AG04449 (cell line): ENCODE measurements at places on chromosomes 7 and 10.

- no peak for DNase-seq
Measured at GRCh38 chr7:44958645-44959344, 20.0 kb downstream of the MYO1G start.

GRCh38 chr10:80598951-80599350 is 61.2 kb downstream of the SH2D4B start:
- no peak for DNase-seq

- DNase-seq: no peak
Measured at GRCh38 chr10:57145548-57145947, 784.5 kb upstream of the ZWINT start.

DNA sequence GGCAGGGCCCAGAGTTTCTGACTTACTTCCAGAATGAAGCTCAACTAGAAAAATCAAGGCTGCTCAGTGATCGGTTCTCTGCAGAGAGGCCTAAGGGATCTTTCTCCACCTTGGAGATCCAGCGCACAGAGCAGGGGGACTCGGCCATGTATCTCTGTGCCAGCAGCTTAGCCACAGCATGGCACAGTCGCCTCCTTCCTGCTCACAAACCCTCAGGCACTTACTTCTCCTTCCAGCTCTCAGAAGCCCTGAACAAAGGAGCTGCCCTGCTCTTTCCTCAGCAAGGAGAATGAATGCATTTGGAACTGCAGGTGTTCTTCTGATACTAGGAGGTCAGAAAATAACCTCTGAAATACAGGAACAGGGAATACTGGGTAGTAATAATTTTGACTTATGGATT is 219.7 kb upstream of the PRSS1 start:
- no peak for DNase-seq

DNA sequence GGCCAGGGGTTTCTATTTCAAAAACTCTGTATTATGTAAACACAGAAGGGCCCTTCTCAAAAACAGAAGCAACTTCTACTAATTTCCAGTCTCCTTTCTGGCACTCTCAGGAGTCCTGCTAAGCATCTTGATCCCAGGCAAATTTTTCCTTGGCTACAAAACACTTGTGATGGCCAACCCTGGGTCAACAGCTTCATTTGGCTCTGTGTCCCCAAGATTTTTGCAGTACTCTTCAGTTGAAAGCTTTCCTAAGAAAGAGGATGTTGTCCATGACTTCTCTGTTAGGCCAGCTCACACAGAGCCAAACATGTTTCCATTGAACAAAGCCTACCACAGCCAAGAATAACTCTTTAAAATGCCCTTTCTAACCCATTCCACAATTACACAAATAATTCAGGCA is 99.0 kb upstream of the EGR2 start:
- DNase-seq: no peak
